ENCODE measurements at places on chromosomes 7 and 10.

DNA sequence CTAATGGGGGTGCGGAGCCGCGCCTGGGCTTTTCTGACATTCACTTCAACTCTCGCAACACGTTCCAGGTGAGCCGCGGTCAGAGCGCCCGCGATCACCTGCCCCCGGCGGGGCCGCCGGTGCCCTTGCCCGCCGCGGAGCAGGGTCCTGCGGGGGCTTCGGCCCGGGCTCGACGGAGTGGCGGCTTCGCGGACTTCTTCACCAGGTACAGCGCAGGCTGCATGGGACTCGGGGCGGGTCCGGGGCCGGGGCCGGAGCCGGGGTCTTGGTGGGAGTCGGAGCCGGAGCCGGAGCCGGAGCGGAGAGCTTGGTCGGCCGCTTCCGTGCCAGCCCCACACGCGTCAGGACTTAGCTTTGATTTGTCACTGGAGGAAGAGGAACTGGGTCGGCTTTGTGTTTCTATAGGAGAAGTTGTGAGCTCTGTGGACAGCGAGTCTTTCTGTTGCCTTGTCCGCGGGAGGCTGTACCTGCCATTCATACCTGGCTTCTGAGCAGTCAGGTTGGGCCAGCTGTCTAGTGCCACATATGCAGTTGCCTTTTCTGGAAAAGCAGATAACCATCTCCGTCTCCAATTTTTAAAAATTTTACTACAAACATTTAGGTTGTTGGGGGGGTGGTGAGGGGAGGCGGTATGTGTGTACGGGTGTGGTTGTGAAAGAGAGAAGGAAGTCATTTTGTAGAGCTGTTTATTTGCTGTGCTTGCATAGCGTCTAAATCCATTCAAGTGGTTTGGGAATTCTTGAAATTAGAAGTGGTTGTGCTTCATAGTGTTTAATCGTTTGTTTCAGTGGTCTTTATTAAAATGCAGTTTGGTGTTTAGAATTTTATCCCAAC lies 1.3 kb downstream of the TBC1D12 start:
- peak; percentile 75 for DNase-seq

DNA sequence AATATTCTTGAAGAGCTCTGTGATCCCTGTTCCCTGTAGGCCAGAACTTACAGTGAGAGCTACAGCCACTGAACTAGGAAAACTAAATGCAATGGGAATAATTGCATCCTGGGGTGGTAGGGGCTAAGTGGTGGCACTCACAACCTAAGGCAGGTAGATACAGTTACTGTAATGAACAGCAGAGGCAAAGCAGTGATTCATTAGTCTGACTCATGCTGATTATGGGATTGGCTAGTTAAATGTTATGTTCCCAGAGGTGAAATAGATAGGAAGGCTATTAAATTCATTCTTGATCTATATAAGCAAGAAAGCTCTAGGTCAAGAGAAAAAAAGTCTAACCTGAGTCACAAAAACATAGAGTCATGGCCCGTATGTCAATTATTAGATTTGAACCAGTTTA lies 173.1 kb upstream of the MALRD1 start:
- DNase-seq, result no peak

DNA sequence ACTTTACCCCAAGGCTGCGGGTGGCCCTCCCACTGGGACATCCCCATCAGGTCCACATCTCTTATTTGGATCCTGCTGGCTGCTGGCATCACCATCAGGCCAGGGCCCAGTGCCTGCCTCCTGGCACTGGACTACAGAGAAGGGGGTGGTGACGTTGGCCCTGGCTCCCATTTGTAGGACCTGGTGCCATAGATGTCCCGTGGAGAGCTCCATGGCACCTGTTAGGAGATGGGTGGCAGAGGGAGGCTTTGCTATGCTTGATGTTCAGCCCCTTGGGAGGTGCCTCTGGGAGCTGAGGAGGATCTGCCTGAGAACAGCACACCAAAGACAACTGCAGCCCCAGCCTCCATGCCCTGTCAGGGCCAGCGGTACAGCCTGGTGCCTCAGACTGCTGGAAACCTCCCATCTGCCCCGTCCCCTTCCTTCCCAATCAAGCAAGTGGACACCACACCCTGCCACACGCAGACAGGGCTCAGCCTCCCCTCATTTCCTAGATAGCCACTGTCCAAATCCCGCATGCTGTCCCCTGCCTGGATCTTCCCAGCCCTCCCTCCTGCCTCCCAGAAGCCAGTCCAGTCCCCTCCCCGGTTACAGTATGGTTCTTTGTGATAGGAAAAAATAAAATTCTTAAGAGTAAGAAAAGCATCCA lies 230.0 kb upstream of the GRB10 start:
- DNase-seq, result no peak

DNA sequence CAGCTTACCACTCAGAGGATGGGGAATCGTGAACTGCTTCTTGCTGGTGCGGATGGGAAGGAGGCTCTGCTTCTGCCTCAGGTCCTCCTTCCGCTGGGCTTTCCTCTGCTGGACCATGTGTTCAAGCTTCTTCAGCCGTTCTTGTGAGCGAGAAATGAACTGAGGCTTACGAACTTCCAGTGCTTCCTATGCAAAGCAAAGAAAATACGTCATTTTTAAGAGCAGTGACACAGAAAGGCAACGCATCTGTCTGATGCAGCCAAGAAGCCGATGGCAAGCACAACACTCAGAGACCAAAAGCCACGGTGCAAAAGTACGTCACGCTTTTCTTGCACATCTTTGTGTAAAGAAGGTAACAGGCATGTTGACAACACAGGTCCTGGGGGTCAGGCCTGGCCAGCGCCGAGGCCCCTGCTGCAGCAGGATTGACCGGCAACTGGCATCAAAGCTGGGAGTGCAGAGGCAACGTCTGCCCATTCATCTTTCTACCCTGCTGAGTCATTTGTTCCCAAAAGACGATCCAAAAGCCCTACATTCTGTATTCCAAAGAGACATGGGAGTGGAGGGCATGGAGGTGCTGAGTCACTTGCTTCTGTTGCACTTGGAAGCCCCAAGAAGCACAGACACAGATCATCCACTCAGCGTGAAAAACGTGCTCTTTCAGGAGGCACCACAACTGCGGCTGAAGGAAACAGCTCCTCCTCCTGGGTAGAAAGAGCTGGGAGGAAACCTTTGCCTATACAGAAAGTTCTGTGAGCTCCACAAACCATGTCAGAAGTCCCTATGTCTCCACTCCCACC lies 71.0 kb upstream of the ADAM12 start:
- no peak for DNase-seq

GRCh38 chr10:8594711-8595110 lies 540.2 kb downstream of the GATA3 start:
- DNase-seq, result no peak

DNA sequence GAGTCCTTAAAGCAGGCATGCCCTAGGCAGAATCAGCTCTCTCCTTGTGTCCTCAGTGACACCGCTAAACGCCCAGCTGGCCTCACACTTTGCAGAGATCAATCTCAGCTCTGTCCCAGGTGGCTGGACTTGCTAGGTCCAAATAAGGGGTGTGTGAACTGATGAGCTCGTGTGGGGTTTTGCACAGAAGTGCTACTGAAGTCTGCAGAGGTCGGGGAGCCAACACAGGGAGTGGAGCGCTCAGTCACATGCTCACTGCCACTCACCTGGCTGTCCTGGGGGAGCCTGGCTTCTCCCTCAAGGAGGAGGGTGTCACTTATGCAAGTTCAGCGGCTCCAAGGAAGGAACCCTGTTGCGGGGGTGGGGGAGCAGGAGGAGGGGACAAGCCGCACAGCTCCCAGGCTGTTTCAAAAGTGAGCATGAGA lies 2.0 kb downstream of the ELN start:
- DNase-seq, result no peak

DNA sequence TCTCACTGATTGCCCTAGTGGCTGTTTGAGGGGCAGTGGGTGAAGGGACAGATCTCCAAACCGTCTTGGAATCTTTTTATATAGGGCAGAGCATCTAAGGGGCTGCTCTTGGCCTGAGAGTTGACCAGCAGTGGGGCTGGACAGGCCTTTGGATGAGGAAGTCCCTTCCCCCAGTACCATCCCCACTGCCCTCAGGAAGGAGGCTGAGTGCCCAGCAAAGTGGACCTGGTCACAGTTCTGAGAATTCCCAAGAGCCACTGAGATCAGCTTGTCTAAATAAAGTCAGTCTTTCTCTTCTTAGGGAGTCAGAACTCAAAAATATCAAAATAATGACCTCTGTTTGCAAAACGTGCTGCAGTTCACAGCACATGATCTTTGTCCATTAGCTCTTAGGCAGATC lies 5.6 kb downstream of the GDF10 start:
- no peak for DNase-seq

DNA sequence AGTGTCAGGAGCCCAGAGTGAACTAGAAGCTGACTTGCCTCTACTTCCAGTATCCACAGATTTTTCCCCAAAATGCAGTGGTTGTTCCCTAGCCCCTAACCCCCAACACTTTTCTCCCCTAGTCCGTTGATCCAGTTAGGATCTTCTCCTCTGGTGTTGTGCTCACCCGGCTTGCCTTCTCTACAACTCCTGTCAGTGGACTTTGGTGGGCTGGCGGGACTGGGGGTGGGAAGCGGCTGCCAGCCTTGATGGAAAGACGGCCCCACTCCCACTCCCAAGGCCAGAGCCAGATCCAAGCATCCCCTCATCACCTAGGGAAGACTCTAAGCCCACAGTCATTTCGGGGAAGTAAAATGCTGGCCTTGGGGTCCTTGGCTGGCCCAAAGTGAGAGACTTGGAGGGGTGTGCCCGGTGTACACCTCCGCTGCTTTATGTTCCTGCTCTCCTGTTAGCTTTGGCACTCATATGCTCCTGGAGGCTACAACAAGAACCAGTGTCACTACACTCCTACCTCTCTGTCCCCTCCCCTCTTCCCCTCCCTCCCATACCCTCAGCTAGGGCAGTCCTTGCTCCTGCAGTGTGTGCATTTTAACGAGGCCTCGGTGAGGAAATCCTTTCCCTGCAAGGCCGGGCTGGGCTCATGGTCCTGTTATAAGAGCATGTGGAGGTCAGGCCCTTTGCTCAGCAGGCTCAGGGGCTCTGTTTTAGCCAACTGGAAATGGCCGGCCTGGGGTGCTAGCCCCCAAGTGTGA lies 930 bp upstream of the HOXA10 start:
- no peak for DNase-seq

- no peak for DNase-seq
Measured at GRCh38 chr7:5594616-5595544, 171.2 kb upstream of the TNRC18 start.

- peak; percentile 46 for DNase-seq
Measured at GRCh38 chr10:63266391-63267316, 133.5 kb downstream of the NRBF2 start.

DNA sequence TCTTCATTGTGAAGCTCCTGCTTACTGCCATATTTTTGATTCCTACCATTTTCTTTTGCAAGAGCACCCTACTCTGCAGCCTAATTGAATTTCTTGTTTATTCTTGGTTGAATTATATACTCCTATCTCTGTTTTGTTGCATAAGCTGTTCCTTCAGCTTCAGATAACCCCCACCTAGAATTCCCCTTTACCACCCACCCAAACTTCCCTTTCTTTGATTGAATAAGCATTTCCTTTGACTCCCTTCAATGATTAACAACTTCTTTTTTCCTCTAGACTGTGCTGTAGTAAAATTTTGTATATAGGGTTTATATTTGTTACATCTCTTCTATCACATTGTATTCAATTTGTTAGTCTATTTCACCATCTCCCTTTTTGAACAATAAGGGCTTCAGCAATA lies 168.1 kb downstream of the GPR37 start:
- DNase-seq, result no peak

- peak; percentile 98 for DNase-seq
Measured at GRCh38 chr7:139095194-139095659, 14.3 kb downstream of the ZC3HAV1 start.

DNA sequence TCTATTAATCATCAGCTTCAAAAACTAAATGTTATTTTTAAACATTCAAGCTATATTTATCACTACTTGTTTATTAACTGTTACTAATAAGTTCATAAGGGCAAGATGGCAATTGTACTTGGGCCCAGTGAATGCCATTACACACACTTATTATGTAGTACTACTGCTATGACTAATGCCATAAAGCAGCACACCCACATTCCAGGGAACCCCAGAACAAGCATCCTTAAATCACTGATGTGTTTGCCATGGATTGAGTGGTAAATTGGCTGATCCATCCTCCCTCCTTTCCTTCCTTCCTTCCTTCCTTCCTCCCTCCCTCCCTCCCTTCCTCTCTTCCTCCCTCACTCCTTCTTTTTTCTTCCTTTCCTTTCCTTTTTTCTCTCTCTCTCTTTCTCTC lies 37.4 kb upstream of the RSU1 start:
- DNase-seq, result no peak

- no peak for DNase-seq
Measured at GRCh38 chr7:84085998-84086397, 108.6 kb downstream of the SEMA3A start.

- no peak for DNase-seq
Measured at GRCh38 chr10:354901-355617, 219.8 kb downstream of the ZMYND11 start.

DNA sequence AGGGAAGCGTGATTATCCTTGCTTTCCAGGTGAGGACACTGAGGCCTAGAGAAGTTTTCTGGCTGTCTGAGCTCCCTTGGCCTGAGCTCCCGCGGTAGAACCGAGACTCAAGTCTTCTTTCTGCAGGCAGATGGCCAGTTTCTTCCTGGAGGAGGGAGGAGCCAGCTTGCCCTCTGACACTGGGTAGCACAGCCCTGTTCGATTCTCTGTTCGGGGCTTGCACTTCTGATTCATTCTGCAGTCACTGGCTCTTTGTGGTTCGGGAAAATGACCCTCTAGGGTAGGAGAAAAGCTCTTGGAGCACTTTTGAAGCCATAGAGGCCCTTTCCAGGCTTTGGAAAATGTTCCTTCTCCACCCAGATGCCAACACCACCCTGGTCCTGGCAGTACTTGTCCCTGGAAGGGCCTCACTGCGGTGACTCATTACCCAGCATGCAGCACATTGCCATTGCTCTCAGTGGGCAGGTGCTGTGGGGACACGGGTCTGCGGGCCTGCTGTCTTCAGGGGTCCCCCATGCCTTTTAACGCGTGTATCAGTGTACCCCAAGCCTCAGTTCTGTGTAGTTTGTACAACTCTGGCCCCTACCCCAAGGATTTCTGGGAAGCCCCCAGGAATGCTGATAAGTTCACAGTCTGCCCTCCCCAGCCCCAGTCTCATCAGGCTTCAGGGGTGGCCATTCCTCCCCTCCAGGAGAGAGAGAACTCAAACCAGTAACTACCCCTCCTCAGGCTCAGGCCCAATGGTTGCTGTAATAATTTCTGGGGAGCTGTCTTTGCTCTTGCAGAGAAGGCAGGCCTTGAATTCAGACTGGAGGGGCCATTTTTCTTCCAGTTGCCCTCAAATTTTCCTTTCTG lies 11.9 kb downstream of the CHST3 start:
- no peak for DNase-seq

DNA sequence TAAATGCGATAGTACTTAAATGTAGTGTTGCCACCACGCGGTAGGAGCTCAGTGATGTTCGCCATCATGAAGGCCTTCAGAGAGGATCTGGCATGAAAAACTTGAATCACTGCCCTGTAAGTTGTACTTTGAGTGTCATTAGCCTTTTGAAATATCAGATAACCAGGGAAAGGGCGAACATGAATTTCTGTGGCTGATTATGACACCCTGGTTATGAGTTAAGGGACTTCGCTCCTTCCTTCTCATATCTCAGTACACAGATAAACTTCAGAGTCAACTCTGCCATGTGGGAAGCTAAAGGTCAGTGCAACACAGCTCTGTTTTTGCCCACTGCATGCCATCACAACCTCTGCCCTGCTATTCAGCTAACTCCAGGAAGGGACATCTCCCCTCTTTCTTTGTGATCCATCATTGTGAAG lies 8.9 kb upstream of the ACSL5 start:
- no peak for DNase-seq

- DNase-seq, result no peak
Measured at GRCh38 chr10:122173766-122174435, 97.2 kb upstream of the BTBD16 start.

GRCh38 chr7:105209433-105209832 lies 179.3 kb downstream of the SRPK2 start:
- DNase-seq, result no peak
